ENCODE measurements at places on chromosomes 3 and 15.

DNA sequence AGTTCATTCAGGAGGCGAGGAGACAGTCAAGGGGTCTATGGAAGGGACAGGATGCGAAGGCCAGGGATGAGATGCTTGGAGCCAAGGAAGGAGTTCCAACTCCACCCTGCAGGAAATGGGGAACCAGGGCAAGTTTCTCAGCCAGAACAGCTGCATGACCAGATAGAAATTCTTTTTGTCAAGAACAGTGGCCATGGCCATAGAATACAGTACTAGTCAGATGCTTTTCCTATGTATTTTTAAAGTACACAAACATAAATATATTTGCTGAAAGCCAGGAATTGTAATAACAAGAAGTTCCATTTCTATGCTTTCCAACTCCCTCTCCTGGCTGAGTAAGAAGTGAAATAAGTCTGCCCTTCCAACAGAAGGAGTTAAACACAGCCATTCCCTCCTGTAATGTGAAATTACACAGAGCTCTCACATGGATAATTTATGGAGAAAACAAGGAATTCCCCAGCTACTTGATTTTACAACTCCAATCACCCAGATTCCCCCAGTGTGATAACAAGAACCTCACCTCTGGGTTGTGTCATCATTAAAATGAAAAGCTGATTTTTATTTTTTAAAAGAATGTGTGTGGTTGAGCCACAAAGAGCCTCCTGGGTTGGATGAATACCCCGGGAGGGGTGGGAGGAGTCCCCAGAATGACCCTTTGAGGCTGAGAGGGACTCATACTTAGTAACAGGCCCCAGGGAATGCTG, 124.6 kb upstream of the ARHGEF3 start:
- DNase-seq = no peak

- DNase-seq = no peak
Measured at GRCh38 chr3:62056658-62057057, 316.7 kb downstream of the FEZF2 start.

GRCh38 chr15:91348752-91349500, 248.9 kb downstream of the SV2B start:
- DNase-seq = no peak

DNA sequence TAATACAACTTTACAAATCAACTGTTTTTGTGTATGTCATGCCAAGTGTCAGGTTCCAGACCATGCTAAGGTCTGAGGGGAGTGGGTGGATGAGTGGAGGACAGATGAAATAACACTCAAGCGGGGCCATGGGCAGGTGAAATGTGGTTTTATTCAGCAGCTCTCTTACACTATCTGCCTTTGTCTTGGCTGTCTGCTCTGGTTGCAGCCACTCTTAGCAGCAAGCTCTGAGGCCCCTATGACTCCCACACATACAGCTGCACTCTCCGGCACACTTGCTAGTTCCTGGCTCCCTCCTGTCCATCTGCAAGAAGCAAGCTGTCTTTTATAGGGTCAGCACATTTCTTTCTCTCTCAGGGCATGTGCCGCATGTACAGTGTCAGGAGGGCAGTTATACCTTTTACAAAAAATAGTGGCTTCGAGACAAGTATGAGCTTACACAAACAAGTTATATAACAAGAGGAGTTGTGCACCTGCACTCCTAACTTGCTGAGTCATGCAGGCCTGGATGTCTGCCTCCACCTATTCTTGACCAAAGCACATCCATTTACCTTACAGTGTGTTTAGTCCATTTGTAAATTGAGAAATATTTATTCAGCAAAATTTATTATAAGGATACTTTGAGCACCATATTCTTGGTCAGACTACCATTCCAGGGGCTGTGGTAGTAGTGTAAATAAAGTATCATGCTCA, 683.7 kb upstream of the CBLB start:
- DNase-seq = no peak

GRCh38 chr3:52093756-52094545, 37.6 kb upstream of the DUSP7 start:
- DNase-seq = no peak

DNA sequence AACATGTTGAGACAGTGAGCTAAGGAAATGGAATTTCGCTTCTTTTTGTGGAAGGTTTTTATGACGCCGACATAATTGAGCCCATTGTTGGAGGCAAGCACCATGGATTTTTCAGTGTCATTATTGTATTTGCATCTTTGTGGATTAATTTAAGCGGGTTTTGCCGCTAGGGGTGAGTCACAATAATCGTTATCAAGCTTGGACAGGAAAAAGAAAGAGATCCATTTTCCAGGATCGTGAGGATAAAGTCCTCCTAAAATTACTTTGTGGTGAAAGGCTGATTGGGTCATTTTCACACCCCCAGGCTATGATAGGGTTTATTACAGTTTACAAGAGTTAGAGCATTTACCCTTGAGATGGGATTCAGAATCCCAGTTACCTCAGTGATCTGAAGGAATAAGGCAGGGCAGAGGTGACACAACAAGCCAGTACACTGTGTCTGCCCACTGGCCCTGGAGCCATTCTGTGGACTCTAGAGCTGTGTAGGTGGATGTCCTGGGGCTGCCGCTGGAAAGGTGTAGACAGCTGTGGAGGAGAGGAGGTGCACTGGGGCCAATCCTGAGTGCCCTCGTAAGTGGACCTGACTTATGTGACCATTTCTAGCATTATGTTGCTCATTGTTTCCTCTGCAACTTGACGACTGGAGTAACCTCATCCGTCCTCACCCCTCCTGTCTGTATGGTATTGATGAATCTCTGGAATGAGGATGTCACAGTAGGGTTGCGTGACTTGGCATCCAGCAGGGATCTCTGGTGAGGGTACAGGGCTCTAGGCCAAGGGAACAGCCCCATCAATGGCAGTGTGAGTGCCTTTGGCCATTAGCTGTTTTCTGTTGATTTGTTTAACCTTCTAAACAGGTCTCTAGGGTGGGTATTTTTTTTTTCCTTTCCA, 370.1 kb downstream of the LRTM1 start:
- peak; percentile 67 for DNase-seq

DNA sequence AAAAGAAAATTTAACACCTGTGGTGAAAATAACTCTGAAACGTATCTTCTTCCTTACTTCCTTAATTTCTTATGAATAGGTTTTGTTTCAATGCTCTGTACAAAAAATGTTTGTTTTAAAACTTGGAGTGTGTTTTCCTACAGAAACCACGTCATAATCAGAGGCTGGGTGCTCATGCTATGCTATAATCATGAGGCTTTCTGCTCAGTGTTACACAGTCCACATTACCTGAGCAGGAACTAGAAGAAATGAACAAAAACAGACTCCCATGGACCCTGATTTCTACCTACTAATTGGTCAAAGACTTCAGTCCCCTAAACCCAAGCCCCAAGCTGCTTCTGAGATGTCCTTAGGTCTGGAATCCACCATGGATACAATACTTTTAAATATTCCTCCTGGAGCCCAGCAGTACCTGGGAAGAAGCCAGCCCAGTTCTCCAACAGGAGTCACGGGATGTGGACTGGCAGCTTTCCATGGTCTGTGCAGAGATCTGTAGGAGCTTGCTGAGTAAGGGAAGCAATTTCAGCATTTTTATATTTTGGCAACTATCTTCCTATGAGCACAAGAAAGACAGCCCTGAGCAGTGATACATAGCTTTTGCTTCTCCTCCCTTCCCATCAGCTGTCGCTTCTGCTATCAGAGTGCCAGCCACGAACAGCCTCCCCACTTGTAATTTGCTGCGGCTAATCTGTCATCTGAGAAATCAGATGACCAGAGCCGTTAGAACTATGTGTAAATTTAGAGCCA, 65.6 kb downstream of the WDR72 start:
- peak; percentile 23 for DNase-seq

DNA sequence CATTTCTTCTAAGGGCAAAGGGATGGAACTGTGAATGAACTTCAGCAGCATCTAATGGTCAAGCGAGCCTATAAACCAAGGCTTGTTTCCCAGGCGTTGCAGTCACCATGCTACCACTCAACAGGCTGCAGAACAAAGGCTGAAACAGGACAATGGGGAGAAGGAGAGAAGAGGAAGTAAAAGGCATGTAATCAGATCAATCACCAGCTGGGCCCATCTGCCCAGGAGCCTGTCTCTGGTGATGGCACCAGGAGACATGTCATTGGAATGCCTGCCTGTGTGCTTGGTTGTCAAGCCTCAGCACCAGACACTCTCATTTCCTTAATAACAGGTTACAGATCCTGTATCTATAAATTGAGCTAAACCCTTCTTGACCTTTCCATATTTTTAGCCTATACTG, 81.7 kb upstream of the UMPS start:
- DNase-seq = no peak

GRCh38 chr15:20353966-20354883, 187.4 kb downstream of the GOLGA6L6 start:
- DNase-seq = no peak

DNA sequence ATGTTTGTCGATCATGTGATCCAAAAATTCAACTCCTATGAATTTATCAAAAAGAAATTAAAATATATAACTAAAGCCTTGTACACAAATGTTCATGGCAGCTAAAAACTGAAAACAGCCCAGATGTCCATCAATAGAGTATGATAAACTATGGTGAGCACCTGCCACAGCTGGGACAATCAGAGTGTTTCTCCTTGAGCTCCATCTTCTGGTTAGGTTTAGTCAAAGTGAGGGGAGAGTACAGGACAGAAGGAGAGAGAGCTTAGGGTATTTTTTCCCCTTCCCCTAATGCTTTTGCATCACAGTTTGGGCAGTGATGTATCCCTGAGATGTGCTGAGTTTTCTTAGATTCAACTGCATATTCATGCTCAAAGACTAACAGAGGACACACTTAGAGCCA, 65.5 kb downstream of the FSIP1 start:
- DNase-seq = no peak

GRCh38 chr3:197963019-197963637, 3.1 kb downstream of the LMLN start:
- no peak for DNase-seq

GRCh38 chr15:57370929-57371328, 5.4 kb upstream of the CGNL1 start:
- no peak for DNase-seq

- no peak for DNase-seq
Measured at GRCh38 chr3:148214705-148215104, 483.0 kb upstream of the AGTR1 start.

DNA sequence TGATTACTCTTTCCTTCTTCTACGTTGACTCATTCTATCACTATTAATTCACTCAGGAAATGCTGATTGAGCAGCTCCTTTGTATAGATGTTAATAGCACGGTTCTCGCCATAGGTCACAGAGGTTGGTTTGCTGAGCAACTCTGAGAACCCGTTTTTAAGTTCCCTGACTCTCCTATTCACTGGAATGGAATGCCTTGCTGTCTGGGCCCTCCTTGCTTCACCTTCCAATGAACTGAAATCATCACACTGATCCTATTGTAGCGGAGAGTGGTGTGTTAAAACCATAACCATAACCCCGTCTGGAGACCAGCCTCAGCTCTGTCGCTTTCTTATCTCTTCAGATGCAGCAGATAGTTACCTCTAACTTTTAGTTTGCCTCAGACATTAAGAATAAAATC, 323.6 kb downstream of the GABRB3 start:
- DNase-seq = no peak

- no peak for DNase-seq
Measured at GRCh38 chr3:71489315-71489761, 94.2 kb downstream of the FOXP1 start.

GRCh38 chr3:7275396-7275795, 414.5 kb downstream of the GRM7 start:
- no peak for DNase-seq

GRCh38 chr3:12445523-12446240, 38.6 kb upstream of the TSEN2 start:
- no peak for DNase-seq

DNA sequence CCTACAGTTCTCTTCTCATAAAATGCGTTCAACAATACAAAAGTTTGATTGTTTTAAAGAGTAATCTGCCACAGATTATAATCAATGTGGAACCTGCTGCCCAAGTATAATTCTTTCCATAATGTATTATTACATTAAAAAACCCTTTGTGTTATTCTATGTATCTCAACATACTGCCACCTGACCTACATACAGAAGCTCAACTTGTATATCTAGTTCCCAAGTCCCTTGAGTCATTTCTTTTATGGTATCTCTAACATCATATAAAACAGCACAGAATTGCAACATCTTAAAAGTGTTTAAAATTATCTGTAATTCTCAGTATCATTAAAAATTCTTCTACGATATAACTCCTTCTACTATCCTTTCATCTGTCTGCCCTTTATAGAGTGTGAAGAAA, 70.3 kb downstream of the TBL1XR1 start:
- DNase-seq = no peak

- DNase-seq = no peak
Measured at GRCh38 chr3:59816312-59816711, 766.5 kb upstream of the CFAP20DC start.

GRCh38 chr3:114554731-114555130, 260.9 kb downstream of the TIGIT start:
- no peak for DNase-seq

- DNase-seq = no peak
Measured at GRCh38 chr15:32796856-32797255, 79.1 kb downstream of the GREM1 start.

DNA sequence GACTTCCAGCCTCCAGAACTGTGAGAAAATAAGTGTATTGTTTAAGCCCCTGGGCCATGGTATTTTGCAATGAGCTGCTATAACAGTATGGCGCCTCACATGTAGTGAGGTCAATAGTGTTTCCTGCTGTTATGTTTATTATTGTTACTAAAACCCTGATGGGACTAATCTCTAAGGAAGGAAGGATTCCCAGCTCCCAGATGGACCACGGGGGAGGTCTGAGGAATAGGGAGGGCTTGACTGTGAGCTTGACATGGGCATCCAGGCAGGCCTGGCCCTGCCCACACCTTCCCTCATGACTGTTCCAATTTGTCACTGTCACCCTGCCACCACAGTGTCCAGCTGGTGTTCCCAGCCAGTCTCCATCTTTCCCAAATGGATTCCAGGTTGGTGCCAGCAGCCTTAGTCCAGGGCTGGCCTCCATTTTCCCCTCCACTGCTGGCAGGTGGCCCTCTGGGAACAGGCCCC, 14.5 kb upstream of the SLC41A3 start:
- peak; percentile 72 for DNase-seq

GRCh38 chr15:91926908-91927270, 73.4 kb downstream of the SLCO3A1 start:
- no peak for DNase-seq

- DNase-seq = no peak
Measured at GRCh38 chr3:112308151-112308911, 14.3 kb upstream of the SLC9C1 start.

Measured in H4 (cell line).